ENCODE measurements at places on chromosomes 12 and 14. TPM values are rescaled to one million over a fixed set of nuclear protein-coding genes. Genes with fewer than 3 reads are reported as not detected.

GRCh38 chr12:32455607-32456071 is 56.3 kb downstream of the FGD4 start:
- H3K27ac ChIP-seq: no peak overlapping the region
- H3K27me3 ChIP-seq: peaks cover 3% of the 10 kb centered on the region
- no peak overlapping the region for H3K4me3 ChIP-seq

The TAS2R30 gene
- total RNA-seq: 4.3 TPM

GRCh38 chr14:28608851-28609828 is 157.4 kb upstream of the FOXG1 start:
- H3K27ac ChIP-seq: no peak overlapping the region
- no peak overlapping the region for H3K4me3 ChIP-seq
- no peak for DNase-seq
- no peaks in the 10 kb centered on the region for H3K4me1 ChIP-seq

- no peak overlapping the region for H3K4me3 ChIP-seq
- H3K27ac ChIP-seq: no peak overlapping the region
- no peaks in the 10 kb centered on the region for H3K36me3 ChIP-seq
Observed at GRCh38 chr14:51715250-51715649, 63.5 kb downstream of the FRMD6 start.

The BICDL1 gene
- 157 TPM for total RNA-seq

GRCh38 chr12:6376079-6376869 is 911 bp upstream of the SCNN1A start:
- peak overlapping the region; percentile 89 for H3K27ac ChIP-seq
- peaks cover 42% of the 10 kb centered on the region for H3K4me1 ChIP-seq
- no peak for DNase-seq
- H3K36me3 ChIP-seq: no peaks in the 10 kb centered on the region

The CLEC1B gene
- total RNA-seq: not detected

GRCh38 chr14:98952593-98953350 is 319.2 kb downstream of the BCL11B start:
- no peak overlapping the region for H3K27ac ChIP-seq
- H3K36me3 ChIP-seq: no peaks in the 10 kb centered on the region
- H3K27me3 ChIP-seq: no peaks in the 10 kb centered on the region
- DNase-seq: no peak

- DNase-seq: no peak
- H3K27me3 ChIP-seq: peaks cover 4% of the 10 kb centered on the region
- no peaks in the 10 kb centered on the region for H3K4me1 ChIP-seq
- H3K4me3 ChIP-seq: no peak overlapping the region
- no peaks in the 10 kb centered on the region for H3K36me3 ChIP-seq
Observed at GRCh38 chr14:58919217-58919616, 269.2 kb upstream of the DAAM1 start.

DNA sequence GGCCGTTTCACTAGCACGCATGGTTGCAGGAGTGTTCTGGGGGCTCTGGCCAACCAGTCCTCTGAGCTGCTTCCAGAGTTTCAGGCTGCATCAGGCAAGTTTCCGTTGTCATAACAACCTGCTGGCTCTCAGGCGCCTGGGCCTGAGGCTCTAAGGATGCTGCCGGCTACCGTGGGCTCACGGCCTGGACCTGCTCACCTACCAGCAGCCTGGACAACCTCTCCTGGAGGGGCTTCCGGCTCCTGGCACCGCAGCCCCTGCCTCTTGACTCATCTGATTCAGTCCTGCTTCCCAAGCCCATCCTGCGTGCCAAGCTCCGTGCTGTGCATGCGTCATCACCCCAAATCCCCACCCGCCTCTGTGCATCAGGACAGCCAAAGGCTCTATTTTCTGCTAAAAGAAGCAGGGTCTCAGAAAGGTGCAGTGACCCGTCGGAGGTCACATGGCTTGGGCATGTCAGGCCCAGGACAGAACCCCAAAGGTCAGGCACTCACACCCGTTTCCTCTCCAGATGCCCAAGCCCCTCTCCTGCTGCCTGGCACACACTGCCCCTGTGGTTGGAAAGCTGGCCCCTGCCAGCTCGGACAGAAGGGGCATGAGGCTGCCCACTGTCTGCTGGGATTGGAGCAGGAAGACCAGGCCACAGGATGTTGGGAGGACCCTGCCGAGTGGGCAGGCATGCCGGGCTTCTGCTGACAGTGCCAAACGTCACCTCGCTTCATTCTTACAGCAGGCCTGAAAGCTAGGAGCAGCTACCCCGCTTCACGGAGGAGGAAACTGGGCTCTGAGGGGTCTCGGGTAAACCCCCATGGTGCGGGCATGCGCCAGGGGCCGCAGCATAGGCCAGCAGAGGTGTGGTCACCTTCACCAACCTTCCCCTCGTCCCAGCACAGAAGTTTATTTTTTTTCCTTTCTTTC is 5.7 kb downstream of the BEGAIN start:
- DNase-seq: no peak
- H3K4me3 ChIP-seq: no peak overlapping the region
- peaks cover 1% of the 10 kb centered on the region for H3K4me1 ChIP-seq

GRCh38 chr12:110234755-110235154 is 46.3 kb upstream of the ATP2A2 start:
- peaks cover 2% of the 10 kb centered on the region for H3K4me1 ChIP-seq
- peaks cover 2% of the 10 kb centered on the region for H3K27me3 ChIP-seq
- peaks cover 2% of the 10 kb centered on the region for H3K36me3 ChIP-seq
- H3K4me3 ChIP-seq: no peak overlapping the region
- no peak overlapping the region for H3K27ac ChIP-seq
- no peak for DNase-seq

GRCh38 chr12:124771462-124772288 is 92.0 kb downstream of the SCARB1 start:
- peak; percentile 81 for DNase-seq
- no peak overlapping the region for H3K27ac ChIP-seq
- no peak overlapping the region for H3K4me3 ChIP-seq
- no peaks in the 10 kb centered on the region for H3K36me3 ChIP-seq
- peaks cover 29% of the 10 kb centered on the region for H3K4me1 ChIP-seq

DNA sequence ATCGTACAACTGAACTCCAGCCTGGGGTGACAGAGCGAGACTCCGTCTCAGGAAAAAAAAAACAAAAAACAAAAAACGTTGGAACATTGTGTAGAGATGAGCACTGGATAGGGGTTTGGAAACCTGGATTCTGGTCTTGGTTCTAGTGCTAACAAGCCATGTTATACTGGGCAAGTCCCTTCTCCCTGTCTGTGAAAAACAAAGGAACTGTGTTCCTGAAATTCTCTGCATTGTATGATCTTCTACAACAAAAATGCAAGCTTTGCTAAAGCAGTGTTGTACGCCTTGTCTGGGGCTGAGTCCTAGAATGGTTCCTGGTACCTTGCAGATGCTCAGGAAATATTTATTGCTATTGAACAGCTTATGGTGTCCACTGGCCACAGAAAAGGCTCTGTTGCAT is 13.4 kb downstream of the GPRC5D start:
- no peaks in the 10 kb centered on the region for H3K36me3 ChIP-seq
- no peak for DNase-seq
- no peak overlapping the region for H3K27ac ChIP-seq

DNA sequence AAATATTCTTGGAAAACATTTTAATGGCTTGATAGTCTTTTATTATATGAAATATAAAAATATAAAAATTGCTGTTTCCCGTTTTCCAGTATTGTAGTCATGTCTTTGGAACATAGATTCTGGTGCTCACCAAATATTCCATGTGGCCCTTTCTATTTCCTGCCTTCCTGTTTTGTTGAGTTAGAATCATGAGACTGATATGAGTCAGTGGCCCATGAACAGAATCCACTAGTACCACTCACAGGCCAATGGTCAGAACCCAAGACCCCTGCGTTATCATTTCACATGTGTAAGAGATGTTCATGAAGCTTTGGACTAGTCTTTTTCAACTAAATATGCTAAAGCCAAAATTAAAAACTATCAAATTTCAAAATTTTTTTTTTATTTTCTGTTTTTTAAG is 56.9 kb downstream of the BICD1 start:
- DNase-seq: no peak
- no peak overlapping the region for H3K27ac ChIP-seq
- no peaks in the 10 kb centered on the region for H3K27me3 ChIP-seq
- H3K4me1 ChIP-seq: no peaks in the 10 kb centered on the region
- H3K36me3 ChIP-seq: peaks cover 12% of the 10 kb centered on the region

- no peak for DNase-seq
- no peak overlapping the region for H3K27ac ChIP-seq
- peaks cover 6% of the 10 kb centered on the region for H3K4me1 ChIP-seq
- H3K27me3 ChIP-seq: no peaks in the 10 kb centered on the region
Observed at GRCh38 chr12:121845701-121846100, 13.0 kb downstream of the HPD start.

DNA sequence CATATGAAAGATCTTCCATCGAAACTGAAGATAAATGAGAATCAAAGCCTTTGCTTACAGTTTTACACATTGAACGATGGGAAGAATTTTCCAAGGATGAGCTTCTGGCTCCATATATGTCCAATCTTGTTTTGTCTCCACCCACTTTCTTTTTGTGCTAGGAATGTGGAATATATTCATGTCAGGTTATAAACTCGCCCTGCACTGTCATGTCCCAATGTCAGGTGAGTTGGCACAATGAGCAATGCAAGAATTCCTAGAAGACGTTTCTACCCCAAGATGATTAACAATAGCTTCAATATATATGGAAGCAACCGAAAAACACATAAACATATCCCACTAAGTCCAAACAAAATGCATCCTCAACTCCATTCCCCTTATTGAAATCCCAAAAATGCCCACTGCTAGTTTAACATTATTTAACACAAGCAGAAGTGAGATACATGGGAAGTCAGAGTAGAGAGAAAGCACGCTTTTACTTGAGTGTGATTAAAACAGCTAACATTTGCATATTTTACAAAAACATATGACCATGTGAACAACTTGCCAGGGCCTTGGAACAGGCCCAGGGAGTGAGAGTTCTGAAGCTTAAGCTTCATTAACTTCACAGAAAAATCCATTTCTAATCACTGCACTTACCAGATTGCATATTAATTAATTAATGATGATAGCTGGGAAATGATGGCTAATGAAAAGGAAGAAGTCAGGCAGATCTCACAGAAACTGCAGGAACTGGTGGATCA is 233.9 kb downstream of the GXYLT1 start:
- H3K4me1 ChIP-seq: no peaks in the 10 kb centered on the region
- DNase-seq: no peak
- H3K27me3 ChIP-seq: peaks cover 1% of the 10 kb centered on the region
- H3K27ac ChIP-seq: no peak overlapping the region
- H3K36me3 ChIP-seq: no peaks in the 10 kb centered on the region

- no peak overlapping the region for H3K27ac ChIP-seq
- DNase-seq: no peak
- H3K4me1 ChIP-seq: peaks cover 2% of the 10 kb centered on the region
- H3K36me3 ChIP-seq: no peaks in the 10 kb centered on the region
- H3K27me3 ChIP-seq: no peaks in the 10 kb centered on the region
- H3K4me3 ChIP-seq: no peak overlapping the region
Observed at GRCh38 chr12:55659486-55660385, 23.0 kb downstream of the OR10P1 start.

DNA sequence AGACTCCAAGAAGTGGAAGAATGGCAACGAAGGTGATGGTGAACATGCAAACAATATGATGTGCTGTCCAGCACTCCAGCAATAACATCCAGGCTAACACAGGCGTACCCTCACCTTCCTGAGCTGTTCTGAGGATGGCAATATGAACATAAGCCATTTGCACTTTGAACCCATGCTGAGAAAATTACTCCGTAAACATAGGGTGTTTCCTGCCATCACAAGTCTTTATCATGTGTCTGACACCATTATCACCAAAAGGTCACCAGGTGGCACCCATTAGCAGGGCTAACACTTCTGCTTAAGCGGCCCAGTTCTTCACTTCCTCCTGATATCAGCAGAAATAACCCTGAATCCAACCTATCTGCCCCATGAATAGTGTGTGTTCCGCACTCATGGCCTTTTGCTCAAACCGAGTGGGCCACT is 482.8 kb downstream of the MED13L start:
- no peaks in the 10 kb centered on the region for H3K4me1 ChIP-seq
- DNase-seq: no peak
- H3K27me3 ChIP-seq: peaks cover 8% of the 10 kb centered on the region
- no peaks in the 10 kb centered on the region for H3K36me3 ChIP-seq

The CCDC177 gene
- total RNA-seq: not detected

- H3K36me3 ChIP-seq: no peaks in the 10 kb centered on the region
- peak overlapping the region; percentile 34 for H3K4me3 ChIP-seq
- no peak overlapping the region for H3K27ac ChIP-seq
- H3K4me1 ChIP-seq: peaks cover 39% of the 10 kb centered on the region
- DNase-seq: no peak
Observed at GRCh38 chr12:47722136-47722834, 3.0 kb downstream of the ENDOU start.

DNA sequence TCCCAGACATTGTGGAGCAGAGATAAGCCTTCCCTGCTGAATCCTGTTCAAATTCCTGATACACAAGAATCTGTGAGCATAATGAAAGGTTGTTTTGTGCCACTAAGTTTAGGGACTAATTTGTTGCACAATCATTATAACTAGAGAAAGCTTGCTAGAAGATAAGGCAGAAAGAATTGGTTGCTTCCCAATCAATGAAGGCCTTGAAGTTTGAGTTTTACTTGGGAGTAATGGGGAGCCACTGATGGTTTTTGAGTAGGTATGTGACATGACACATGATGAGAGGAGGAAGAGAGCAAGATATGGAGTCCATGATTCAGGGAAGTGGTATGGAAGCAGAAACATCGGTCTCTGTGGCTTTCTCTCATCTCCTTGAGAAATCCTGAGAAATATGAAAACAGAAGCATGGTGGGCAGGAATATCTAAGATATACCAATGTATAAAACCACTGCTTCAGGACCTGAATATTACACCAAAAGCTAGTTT is 13.3 kb upstream of the TCP11L2 start:
- H3K27me3 ChIP-seq: peaks cover 6% of the 10 kb centered on the region
- peaks cover 7% of the 10 kb centered on the region for H3K4me1 ChIP-seq
- no peak overlapping the region for H3K27ac ChIP-seq
- H3K4me3 ChIP-seq: no peak overlapping the region
- DNase-seq: no peak
- no peaks in the 10 kb centered on the region for H3K36me3 ChIP-seq

The ANO4 gene
- total RNA-seq: not detected

DNA sequence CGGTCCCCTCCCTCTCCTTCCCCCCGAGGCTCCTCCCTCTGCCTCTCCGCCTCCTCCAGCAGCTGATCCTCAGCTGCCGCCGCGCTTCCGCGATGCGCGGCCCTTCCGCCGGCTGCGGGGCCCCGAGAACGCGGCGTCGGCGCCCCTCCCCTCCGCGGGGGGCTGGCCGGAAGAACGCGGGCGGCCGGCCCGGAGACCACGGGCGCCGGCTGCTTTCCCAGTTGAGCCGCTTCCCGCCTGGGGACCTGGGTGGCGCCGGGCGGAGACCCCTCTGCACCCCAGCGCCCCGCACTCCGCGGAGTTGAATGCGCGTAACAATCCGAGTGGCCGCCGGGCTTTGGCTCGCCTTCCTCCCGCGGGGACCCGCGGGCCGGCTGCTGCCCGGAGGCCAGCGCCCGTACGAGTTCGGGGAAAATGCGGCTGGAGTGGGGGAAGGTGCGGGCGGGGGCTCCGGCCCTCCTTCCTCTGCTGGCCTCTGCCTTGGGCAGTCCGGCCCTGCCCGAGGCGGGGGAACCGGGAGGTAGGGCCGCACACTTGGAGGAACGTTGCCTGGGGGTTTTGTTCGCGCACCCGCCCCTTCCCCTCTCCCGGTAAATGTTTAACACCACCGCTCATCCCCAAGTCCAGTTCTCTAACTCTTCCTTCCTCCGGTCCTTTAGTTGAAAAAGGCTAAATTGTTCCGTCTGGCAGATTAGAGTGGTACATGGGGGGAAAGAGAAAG is 393 bp upstream of the DCAF5 start:
- H3K27me3 ChIP-seq: no peaks in the 10 kb centered on the region
- DNase-seq: no peak
- H3K4me1 ChIP-seq: peaks cover 35% of the 10 kb centered on the region
- H3K36me3 ChIP-seq: no peaks in the 10 kb centered on the region
- peak overlapping the region; percentile 99 for H3K4me3 ChIP-seq
